ENCODE measurements at places on chromosomes 4 and X. TPM values are rescaled to one million over a fixed set of nuclear protein-coding genes. Genes with fewer than 3 reads are reported as not detected.

Gene MGARP
- not detected for total RNA-seq

Gene CENPVL3
- not detected for total RNA-seq

Gene CLDN22
- not detected for total RNA-seq

Gene ATP1B4
- not detected for total RNA-seq

Gene DCAF12L2
- not detected for total RNA-seq

Gene STK32B
- total RNA-seq: not detected

Gene TCEAL6
- total RNA-seq: not detected

Gene CMC4
- 13.7 TPM for total RNA-seq

DNA sequence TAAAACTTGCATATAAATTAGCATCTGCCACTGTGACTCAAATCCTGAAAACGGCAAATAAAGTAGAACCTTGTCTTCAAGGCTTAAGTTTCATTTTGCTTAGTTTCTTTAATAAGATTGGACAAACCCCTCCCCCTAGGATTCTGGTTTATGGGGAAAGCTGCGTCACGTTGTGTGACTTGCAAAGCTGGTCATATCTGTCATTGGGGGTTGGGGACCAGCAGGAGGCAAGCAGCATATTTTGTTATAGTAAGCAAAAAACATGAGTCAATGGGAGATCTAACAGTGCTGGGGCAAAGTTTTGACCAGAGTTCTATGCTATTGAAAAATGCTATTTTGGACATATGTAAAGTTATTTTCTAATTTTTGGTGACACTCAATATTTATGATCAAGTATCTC, 407.3 kb downstream of the PCDH18 start:
- DNase-seq: peak; percentile 11

DNA sequence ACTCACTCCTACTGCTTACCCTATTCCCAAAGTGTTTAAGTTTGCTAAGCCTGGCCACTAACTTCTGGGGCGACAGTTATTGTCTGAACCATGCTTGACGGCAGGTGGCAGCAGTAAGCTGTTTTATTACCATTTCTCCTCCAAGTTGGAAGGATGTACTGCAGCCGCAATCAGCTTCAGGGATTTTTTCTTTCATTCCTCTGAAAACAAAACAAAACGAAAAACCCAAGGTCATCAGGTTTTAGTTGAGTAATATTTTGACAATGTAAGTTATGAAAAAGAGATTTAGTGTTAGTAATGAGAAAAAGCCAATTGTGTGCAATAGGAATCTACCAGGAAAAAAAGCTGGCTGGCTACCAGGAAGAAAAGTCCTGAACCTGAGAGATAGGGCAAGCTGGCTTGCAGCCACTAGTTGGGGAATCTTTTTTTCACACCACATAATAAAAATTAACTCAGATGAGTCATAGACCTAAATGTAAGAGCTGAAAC, 13.2 kb upstream of the RAB9B start:
- peak; percentile 42 for DNase-seq

DNA sequence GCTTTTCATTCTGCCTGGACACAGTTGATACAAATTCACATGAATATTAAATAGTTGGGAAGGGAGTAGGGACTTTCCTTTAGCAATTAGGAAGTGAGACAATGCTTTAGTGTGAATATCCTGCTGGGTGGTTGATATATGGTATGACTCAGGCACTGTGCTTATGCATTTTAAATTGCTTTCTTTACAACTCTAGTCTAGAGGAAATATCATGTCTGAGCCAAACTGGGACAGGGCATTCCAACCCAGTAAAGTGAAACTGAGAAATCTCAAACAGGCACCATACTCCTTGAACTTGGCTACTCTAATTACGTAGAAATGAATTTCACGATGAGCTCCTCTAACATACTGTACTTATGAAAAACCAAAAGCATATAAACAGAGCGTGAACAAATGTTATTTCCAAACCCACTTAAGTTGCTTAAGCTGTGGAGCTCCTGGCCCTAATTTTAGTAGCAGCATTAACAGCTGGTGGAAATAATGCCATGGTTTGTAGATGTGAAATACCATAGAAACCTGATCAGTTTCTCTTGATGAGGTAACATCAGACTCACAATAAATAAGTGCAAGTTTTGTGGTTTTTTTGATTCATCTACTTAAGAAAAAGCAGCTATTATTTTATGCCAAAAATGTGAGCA, 242.9 kb upstream of the GK2 start:
- no peak for DNase-seq

GRCh38 chr4:88107406-88108107, 50.9 kb downstream of the ABCG2 start:
- peak; percentile 51 for DNase-seq

DNA sequence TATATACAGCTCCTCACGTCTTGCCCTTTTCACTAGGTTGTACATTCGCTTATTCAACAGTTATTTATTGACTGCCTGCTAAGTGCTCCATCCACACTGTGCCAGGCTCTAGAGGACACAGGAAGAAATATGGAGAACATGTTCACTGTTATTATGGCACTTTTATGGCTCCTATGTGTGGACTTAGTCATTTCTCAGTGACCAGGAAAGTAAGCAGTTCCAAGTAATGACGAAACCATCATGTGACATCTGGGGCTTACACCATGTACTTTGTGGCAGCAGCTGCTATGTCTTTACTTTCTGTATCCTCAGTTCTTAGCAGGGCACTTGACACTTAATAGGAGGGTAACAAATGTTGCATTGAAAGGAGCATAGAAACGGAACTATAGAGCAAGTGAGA, 278.0 kb downstream of the ANK2 start:
- no peak for DNase-seq

DNA sequence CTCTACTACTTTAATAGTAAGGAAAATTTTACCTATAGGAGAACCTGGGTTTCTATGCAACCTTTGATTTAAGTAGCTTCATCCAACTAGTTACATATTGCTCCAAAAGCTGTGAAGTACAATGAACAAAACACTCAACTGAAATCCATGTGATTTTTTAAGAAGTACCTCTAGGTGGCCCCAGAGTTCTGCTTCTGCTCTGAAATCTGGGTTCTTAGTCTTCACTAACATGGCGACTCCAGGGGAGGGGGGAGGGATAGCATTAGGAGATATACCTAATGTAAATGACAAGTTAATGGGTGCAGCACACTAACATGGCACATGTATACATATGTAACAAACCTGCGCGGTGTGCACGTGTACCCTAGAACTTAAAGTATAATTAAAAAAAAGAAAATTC, 73.4 kb upstream of the MAGEB2 start:
- no peak for DNase-seq

GRCh38 chr4:71752383-71753042, 31.4 kb downstream of the GC start:
- DNase-seq: no peak

DNA sequence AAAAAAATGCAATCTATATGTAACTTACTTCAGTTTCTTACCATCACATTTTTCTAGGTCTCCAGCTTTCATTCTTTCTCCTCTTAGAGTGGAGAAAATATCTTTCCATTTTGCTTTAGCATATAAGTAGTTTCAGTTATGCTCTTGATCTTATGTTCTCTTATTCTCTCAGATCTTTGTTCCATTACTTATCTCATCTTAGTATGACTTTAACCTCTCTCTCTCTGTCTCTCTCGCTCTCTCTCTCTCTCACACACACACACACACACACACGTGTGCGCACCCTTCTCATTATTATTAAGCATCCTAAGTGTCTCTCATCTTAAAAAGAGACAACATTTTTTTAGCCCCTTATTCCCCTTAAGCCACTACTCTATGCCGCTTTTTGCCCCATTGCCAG, 92.8 kb downstream of the FAAH2 start:
- DNase-seq: no peak

Measured in PC-9 (cell line).